ENCODE measurements at places on chromosomes 3 and 15.
A peak's percentile ranks its signal among the peaks of the same experiment; 100 is the strongest.

GRCh38 chr3:195441051-195441450 is 1.8 kb downstream of the ACAP2 start:
- DNase-seq, result no peak

GRCh38 chr3:119562307-119562961 is 3.0 kb upstream of the CD80 start:
- DNase-seq, result no peak

- DNase-seq, result no peak
Measured at GRCh38 chr3:105812194-105812586, 56.6 kb downstream of the CBLB start.

- no peak for DNase-seq
Measured at GRCh38 chr3:48013288-48013980, 2.8 kb downstream of the MAP4 start.

DNA sequence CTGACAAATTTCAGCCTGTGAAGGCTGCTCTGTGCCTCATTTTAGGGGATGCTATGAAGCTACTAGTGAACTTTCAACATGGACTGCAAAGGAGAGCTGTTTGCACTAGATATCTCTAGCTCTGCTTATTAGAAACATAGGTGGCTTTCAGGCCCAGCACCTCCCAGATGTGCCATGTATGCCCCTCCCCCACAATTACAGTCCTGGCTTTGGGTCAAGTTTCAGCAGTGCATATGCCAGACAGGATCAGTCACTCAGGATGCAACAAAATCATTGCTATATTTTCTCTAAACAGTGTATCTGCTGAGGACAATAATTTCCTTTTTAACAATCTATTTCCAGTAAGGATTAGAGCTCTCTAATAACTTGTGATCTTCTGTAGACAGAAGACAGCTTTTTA is 178.8 kb upstream of the STAC start:
- no peak for DNase-seq

GRCh38 chr15:42048821-42049200 is 28.0 kb upstream of the PLA2G4E start:
- DNase-seq, result peak; percentile 4

GRCh38 chr3:130457671-130458070 is 59.3 kb upstream of the COL6A6 start:
- DNase-seq, result no peak

GRCh38 chr3:43032646-43033628 is 53.8 kb downstream of the GASK1A start:
- DNase-seq, result no peak

GRCh38 chr3:59001675-59002074 is 48.1 kb downstream of the CFAP20DC start:
- no peak for DNase-seq

GRCh38 chr3:35932995-35933394 is 293.7 kb downstream of the ARPP21 start:
- DNase-seq, result no peak

- DNase-seq, result no peak
Measured at GRCh38 chr3:49020330-49021212, 1.4 kb upstream of the NDUFAF3 start.

- DNase-seq, result no peak
Measured at GRCh38 chr3:98855806-98856400, 45.6 kb downstream of the DCBLD2 start.

DNA sequence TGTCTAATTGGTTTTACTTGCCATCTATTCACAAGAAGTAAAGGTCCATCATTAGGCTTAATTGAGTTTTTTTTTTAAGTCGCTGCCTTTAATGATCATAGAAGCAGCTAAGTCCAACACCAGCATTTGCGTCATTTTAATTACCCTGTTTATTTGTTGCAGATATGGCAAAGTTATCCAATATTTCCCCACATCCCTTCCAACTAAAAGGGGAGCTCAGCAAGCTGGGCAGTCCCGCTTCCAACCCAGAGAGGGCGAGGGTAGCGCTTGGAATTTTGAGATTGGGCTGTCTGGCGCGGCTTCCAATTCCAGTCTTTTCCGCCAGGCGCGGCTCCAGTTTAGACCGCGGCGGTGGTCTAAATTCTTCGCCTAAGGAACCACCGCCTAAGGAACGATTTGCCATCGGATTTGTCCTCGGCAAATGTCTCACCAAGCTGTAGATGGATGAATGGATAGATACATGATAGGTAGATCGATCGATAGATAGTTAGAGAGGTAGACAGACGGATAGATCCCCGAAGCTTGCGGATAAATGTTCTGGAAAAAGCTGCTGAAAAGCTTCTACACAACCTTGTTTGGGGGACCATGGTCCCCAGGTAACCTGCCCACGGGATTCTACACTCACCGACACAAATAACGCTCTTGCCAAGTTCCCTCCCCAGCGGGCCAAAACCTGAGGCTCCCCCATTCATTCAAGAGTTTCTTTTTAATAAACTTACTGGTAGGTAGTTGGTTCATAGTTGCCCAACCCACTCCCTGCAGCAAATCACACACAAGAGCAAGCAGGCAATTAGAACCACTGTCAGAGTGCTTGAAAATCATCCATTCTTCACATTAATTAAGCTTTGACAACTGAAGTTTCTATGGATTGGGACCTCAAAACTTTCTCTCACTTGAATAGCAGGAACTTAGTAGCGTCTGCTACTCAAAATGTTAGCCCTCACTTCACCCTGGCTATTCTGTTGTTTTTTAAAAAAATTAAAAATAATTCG is 49.1 kb downstream of the ZIC4 start:
- no peak for DNase-seq

DNA sequence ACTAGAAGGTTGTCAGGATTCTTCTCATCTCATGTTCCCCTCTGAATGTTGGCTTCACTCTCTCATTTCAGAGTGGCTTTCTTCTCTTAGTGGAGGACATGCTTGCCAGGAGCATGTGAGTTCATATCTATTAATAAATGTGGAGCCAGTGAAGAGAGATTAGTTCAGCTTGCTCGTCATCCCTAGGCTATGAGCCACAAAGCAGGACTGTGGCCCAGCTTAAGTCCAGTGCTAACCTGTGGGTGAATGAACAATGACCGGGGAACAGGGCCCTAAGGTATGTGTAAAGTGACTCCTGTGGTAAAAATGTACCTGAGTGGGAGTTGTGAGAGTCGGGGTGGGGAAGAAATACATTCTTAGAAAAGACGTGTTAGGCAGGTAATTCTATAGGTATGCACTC is 96.9 kb upstream of the TBL1XR1 start:
- no peak for DNase-seq

DNA sequence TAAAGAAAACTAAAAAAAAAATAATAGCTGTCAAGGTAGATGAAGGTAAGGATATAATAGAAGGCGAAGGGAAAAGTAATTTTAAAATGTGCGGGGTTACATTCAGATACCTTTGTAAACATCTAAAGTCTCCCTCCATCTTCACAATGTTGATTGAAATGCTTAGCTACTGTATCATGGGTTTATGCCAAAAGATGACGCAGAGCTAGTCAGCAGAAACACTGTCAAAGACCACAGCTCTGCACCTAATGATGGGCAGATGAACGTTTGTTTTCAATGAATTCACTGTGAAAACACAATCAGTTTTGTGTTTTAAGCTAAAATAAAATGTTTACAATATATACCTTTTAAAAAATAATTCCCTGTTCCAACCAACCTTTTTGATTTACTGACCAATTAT is 61.2 kb downstream of the RFTN1 start:
- no peak for DNase-seq

GRCh38 chr15:84752700-84753099 is 4.3 kb downstream of the ZNF592 start:
- DNase-seq, result no peak

DNA sequence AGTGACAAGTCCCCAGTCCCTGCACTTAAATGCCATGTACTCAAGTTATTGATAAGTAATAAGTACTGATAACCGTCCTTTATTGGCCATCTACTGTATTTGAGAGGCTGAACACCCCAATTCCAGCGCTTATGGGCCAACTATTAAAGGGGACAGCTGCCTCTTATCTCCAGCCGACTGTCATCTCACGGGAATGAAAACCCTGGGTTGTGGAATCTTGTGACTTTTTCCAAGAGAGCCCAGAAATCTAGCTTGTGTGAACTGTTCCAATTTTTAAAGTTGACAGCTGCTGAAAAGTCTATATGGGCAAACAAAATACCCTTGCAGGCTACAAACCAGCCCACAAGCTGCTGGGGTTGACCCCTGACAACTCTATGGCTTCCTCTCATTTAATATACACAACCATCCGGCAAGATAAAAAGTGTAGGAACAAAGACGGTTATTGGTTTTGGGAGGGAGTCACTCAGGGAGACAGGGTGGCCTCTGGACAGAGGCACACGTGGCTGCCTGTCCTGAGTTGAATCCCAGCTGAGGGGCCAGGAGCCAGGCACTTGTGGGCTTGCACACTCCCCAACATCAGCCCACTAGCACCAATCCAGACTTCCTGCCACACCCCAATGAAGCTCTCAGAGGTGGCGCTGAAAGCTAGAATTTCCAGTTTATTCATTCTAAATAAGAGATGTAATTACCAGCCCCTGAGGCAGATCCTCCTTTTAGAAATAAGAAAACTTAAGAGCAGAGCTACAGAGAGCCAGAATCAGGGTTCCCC is 16.2 kb downstream of the SPSB4 start:
- no peak for DNase-seq

- DNase-seq, result no peak
Measured at GRCh38 chr3:153484842-153485241, 322.8 kb downstream of the RAP2B start.

- DNase-seq, result no peak
Measured at GRCh38 chr15:83036253-83036652, 24.8 kb upstream of the C15orf40 start.

DNA sequence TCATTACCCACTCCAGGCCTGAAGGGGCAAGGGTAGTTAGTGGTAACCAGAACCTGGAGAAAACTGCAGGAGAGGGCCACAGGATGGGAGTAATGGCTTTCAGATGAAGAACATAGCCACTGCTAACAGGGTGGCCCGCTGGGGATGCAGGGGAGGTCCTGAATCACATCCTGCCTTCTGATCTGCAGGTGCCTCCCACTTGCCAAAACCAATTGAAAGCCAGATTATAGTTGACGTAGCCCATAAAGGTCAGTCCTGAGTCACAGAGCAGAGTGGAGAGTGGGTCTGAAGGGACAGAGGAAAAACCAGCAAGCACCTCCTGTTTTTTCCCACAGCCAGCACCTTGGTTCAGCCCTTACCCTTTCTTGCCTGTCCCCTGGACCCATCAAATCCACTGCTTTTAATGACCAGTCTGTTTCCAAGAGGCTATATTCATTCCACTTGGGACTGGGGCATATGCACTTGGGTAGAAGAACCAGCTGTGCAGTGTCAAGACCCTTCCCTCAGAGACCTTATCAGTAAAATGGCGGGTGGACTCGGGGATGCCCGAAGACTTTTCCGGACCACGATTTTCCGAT is 646 bp upstream of the SLC35G2 start:
- DNase-seq, result peak; percentile 41

GRCh38 chr3:30299674-30300385 is 306.6 kb upstream of the TGFBR2 start:
- DNase-seq, result no peak

GRCh38 chr3:124785973-124786372 is 55.7 kb downstream of the UMPS start:
- DNase-seq, result no peak

- no peak for DNase-seq
Measured at GRCh38 chr3:14631687-14632441, 19.7 kb upstream of the CCDC174 start.

GRCh38 chr3:14211621-14212020 is 33.0 kb downstream of the LSM3 start:
- DNase-seq, result no peak

GRCh38 chr15:26234976-26235767 is 372.0 kb upstream of the ATP10A start:
- no peak for DNase-seq

DNA sequence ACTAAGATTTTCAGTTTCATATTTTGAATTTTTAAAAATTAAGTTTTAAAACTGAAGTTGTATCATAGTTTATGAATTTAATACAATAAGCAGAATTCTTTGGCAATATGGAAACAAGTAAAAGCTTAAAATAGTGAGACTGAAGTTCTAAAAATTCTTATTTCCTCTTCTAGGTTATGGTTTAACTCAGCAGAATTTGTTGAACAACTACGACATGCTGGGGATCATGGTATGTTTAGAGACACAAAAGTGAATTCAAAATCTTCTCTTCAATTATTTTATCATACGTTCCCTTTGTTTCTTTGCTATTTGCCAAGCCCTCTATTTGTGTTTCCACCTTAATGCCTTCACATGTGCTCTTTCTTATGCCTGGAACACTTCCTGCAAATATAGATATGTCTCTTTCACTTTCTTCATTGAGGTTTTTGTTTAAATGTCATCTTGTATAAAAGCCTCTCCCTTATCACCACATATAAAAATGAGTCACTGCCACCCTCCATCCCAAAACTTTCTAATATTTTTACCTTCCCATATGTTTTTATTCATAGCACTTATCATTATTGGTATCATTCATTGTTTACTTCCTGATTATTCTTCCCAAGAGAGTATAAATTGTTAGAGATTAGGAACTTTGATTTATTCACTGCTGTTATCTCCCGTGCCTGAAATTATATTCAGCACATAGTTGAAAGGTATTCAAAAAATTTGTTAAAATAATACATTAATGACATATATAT is 6.4 kb downstream of the SUCNR1 start:
- no peak for DNase-seq

GRCh38 chr3:100833483-100833882 is 124.2 kb downstream of the TFG start:
- no peak for DNase-seq

DNA sequence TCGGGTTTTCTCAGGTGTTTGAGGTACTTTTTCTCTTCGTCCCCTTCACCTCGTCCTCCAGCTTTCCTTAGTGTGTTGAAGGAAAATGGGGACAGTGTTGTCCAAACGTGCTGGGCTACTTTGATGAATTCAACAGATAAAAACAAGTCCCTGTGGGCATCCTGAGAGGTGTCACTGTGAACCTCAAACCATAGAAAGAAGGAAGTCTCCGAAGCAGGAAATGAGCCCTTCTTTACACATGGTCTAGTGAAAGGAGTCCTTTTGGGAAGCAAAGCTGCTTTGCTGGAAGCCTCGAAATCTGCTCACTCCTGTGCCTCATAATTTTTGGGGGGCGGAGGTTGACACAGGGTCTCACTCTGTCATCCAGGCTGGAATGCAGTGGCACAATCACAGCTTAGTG is 10.6 kb downstream of the IL17RB start:
- DNase-seq, result no peak

GRCh38 chr3:150082898-150083654 is 112.4 kb upstream of the PFN2 start:
- no peak for DNase-seq

GRCh38 chr15:45180201-45180600 is 7.6 kb downstream of the SHF start:
- no peak for DNase-seq

- no peak for DNase-seq
Measured at GRCh38 chr15:34047893-34048775, 9.1 kb upstream of the AVEN start.

GRCh38 chr3:12959410-12959809 is 113.8 kb downstream of the IQSEC1 start:
- DNase-seq, result no peak

- DNase-seq, result no peak
Measured at GRCh38 chr3:119751423-119751822, 30.5 kb upstream of the NR1I2 start.

- no peak for DNase-seq
Measured at GRCh38 chr3:151283907-151284461, 5.6 kb upstream of the P2RY14 start.

Data from NCI-H2227 treated with DMSO at 0.1 percent for 48 hours (cell line).